ELF-1 (cell line): ENCODE measurements at places on chromosomes 2 and 18.
A peak's percentile ranks its signal among the peaks of the same experiment; 100 is the strongest.

DNA sequence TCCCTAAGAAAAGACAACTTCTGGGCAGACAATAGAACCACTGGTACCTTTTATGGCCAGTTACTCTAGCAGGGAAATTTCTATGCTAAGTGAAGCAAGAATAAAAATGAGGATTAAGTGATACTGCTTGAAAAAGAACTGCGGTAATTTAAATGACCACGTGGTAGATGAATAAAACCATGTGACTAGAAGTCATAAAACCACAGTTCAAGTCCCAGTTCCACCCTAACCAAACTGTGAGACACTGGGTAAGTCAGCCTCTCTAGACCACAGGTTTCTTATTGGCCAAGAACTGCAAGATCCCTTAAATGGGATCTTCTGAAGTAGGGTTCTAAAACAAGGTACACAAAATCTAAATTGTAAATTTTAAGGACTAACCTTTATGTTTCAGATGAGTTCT, 12.7 kb downstream of the TMEM237 start:
- DNase-seq = no peak

GRCh38 chr18:59536166-59536565, 161.1 kb downstream of the CCBE1 start:
- no peak for DNase-seq

GRCh38 chr2:157433394-157433793, 10.5 kb downstream of the CYTIP start:
- no peak for DNase-seq

DNA sequence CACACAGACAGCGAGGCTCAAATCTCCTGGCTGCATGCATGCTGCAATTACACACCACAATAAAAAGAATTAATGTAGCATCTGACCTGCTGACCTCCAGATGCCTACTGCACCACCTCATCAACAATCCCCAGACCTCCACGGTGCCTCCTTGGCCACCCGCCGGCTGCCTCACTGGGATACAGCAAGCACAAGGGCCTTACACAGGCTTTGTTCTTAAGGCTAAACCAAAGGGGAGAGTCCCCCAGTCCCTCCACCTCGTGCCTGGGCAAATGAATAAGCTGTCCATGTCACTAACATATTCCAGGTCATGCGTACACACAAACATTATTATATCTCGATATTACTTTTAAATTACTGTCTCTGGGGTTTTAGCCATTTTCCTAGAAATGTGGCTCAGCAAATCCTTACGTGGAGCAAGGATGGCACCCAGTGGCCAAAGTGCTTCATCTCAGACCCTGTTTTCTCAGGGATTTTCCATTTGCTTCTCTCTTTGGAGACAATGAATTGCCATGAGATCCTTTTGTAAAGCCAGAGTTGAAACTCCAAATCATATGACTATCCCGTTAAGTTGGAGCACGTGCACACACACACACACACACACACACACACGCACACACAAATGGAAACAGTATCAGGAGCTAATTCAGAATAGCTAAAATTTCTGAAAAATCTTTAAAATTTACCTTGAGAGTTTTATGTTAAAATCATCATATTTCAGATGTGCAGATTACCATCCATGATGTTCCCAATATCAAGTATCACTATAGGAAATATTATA, 313.8 kb downstream of the PDE11A start:
- DNase-seq = peak; percentile 75

- peak; percentile 26 for DNase-seq
Observed at GRCh38 chr18:45316127-45316526, 299.1 kb upstream of the SLC14A2 start.
